Neural crest cell (in vitro differentiated cells): ENCODE measurements at places on chromosomes 3 and 15. TPM values are rescaled to one million over a fixed set of nuclear protein-coding genes. Genes with fewer than 3 reads are reported as not detected.

- no peak for DNase-seq
Observed at GRCh38 chr15:78212546-78213424, 21.6 kb downstream of the ACSBG1 start.

- DNase-seq, result no peak
Observed at GRCh38 chr3:189909573-189909972, 211.1 kb downstream of the P3H2 start.

DNA sequence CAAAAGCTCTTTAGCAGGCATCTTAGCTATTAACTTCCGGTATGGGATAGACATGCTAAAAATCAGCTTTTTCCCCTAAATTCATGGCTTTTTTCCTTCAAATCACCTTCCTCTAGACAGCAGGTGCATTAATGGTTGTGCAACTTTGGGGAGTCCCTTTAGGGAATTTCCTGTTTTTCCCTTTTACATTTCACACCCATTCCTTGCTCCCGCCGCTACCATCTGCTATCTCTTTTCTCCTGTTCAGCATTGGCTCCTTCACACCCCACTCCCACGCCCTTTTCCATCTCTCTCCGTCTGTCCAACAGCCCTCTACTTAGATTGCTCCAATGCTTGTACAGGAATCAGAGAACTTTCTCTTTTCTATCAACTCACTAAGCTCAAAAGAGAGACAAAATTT, 43.4 kb downstream of the FEZF2 start:
- no peak for DNase-seq

DNA sequence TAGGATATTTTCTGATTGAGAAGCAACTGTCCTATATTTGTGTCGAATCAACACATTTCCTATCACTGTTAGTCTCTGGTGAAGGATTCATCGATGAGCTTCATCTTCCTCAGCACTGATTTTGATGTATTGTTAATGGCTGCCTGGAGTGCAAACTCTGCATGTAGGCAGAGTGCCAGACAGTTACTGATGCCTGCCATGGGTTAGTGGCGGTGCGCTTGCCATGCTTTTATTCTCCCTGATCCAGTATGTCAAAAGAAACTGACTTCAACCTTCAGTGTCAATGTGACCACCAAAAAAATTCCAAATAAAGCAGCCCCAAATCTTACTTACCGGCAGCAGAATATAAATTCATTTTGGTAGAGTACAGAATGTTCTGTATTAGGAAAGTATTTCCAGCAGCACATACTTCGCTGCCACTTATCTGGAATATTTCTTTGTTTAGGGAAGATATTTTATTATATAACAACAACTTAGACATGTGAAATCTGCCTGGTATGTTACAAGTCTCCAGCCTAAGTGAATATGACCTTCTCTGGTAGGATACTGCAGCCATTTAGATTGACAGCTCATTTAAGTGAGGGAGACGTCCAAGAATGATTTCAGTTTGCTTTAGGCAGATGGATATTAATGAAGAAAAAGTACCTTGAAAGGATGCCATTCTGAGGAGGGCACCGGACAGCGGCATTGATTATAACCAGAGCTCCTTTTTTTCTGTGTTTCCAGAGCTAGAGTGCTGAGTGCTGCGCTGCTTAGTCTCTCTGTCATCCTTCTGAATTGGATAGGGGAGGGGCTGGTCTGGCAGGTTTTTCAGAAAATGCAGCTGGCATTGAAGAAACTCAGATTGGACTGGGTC, 59.9 kb downstream of the ARHGEF26 start:
- DNase-seq, result no peak

- DNase-seq, result peak; percentile 78
Observed at GRCh38 chr3:45592830-45593707, 1.5 kb upstream of the LIMD1 start.

DNA sequence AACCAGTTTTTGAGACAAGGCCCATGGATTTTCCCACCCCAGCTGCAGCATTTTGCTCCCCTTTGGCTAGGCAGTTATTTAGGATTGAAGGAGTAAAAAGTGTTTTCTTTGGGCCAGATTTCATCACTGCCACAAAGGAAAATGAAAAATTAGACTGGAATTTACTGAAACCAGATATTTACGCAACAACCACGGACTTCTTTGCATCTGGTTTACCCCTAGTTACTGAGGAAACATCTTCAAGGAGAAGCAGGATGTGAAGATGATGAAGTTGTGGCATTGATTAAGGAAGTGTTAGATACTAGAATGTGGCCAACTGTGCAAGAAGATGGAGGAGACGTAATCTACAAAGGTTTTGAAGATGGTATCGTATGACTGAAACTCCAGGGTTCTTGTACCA, 165.2 kb upstream of the MYRIP start:
- no peak for DNase-seq

GRCh38 chr3:52091586-52092270, 35.4 kb upstream of the DUSP7 start:
- no peak for DNase-seq

DNA sequence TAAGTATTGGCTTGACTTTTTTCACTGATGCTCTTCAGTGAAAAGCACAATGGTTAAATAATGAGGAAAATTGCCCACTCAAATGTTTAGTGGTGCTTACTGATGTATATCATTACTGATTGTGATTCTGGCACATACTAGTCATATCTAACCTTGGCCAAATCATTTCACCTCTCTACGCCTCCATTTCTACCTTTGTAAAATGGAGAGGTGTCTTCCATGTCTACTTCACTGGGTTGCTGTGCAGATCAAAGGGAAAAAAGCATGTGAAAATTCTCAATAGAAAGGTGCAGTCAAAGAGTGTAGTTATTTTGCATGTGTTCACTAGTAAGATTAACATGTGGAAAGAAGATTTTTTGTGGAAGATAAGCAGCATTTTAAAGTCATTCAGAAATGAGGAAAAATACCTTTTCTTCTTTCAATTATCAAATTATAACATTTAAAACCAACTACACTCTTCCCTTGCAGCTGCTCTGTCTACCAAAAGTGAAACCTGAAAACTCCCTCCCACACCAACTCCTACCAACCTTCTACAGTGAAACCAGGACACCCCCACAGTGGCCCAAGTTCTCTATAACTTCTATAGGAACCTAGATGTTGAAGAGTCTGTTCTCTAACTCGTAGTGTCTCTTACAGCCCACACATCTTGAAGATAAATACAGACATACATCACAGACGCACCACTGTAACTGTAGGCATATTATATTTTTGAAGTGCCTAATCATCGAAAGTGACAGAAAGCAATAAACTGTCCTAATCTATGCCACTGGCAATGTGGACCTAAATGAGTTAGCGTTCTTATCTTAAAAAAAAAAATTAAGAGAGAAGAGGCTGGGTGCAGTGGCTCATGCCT, 1.4 kb downstream of the CD200R1 start:
- no peak for DNase-seq

GRCh38 chr3:37795431-37796061, 66.1 kb upstream of the CTDSPL start:
- DNase-seq, result no peak

DNA sequence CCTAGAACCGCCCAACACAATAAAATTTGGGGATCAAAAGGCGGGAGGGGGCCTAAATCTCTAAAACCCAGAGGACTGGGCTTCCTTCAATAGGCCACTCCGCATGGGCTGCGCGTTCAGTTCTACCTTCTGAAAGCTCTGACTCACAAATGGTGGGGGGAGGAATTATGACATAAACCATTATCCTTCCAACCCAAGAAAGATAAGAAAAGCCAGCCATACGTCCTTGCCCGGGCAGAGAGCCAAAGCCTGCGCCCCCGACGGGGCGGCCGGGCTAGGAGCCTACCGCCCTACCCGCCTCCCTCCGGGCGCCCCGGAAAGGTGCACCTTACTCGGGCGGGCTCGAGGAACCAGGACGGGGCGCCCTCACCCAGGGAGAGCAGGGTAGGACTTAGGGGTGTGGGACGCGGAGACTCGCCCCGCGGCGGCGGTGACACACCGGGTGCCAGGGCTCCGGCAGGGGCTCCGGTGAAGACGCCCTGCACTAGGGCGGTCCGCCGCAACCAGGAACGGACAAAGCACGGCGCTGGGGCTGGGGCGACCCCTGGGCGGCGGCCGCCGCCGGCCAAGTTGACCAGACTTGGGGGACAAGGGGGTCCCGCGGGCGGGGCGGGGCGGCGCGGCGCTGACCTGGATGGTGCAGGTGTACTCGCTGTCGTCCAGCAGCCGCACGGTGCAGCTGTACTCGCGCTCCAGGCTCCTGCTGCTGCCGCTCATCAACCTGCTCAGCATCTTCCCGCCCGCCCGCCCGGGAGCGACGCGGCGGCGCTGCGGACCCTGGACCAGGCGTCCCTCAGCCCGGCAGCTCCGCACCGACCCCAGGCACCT, 534 bp downstream of the FRMD5 start:
- no peak for DNase-seq

GRCh38 chr3:188361888-188362287, 207.9 kb downstream of the LPP start:
- DNase-seq, result no peak

- DNase-seq, result no peak
Observed at GRCh38 chr15:60554494-60554893, 75.6 kb upstream of the ICE2 start.

- DNase-seq, result no peak
Observed at GRCh38 chr15:81254277-81254915, 57.7 kb downstream of the IL16 start.

DNA sequence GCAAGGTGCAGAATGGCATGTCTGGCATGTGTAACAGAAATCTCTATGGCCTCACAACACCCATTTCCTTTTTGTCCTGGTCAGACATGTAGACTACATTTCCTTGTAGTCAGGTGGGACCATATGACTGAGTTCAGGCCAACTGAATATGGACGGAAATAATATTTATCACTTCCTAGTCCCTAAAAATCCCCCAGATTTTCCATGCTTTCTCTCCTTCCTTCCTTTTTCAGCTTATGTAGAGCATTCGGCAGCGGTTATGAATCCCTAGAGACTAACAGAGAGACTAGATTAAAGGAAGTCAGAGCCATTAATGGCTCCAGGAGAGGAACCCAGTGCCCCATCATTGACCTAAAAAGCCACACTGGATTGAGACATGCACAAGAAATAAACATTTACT, 35.8 kb downstream of the SLC9A9 start:
- no peak for DNase-seq

DNA sequence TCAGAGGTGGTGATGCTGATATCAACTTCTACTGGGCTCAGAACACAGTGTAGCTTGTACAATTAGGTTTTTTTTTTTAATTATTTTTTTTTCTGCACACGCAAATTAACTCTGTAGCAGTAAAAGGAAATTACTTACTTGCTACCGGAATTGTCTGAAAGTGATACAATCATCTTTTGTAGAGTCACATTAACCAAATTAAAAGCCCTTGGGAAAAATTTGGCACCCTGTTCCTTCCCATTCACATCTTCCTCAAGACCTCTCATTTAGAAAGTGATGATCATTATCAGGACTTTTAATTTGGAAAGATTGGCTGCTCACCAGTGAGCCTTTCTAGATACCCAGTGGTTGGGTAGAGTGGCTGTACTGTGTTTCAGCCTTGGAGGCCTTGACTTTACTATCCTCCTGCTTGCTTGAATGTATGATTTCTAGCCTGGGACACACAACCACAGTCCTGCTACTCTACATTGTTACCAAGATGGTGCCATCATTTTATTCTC, 158.3 kb downstream of the ECT2 start:
- DNase-seq, result no peak

GRCh38 chr15:76994001-76994400, 925 bp upstream of the PSTPIP1 start:
- DNase-seq, result no peak

GRCh38 chr15:40782609-40783227, 12.9 kb downstream of the C15orf62 start:
- peak; percentile 37 for DNase-seq

- DNase-seq, result no peak
Observed at GRCh38 chr15:31344823-31345605, 18.4 kb downstream of the KLF13 start.

DNA sequence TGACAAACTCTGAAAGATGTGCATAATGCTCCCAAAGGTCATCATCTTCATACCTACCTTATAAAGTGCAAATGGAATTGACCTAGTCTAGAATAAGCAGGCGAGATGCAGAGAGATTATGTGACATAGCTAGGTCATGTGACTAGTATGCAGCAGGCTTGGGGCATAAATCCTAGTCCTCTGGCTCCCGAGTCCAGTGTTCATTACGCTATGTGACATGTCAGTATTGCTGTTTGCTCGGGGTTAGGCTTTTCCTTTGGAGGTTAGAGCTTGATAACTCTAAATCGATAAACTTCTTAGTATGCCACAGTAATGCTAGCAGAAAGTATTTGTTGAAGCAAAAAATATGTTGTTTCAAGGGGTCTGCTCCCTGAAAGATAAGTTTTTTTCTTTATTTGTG, 481.7 kb upstream of the TPRG1 start:
- DNase-seq, result no peak

DNA sequence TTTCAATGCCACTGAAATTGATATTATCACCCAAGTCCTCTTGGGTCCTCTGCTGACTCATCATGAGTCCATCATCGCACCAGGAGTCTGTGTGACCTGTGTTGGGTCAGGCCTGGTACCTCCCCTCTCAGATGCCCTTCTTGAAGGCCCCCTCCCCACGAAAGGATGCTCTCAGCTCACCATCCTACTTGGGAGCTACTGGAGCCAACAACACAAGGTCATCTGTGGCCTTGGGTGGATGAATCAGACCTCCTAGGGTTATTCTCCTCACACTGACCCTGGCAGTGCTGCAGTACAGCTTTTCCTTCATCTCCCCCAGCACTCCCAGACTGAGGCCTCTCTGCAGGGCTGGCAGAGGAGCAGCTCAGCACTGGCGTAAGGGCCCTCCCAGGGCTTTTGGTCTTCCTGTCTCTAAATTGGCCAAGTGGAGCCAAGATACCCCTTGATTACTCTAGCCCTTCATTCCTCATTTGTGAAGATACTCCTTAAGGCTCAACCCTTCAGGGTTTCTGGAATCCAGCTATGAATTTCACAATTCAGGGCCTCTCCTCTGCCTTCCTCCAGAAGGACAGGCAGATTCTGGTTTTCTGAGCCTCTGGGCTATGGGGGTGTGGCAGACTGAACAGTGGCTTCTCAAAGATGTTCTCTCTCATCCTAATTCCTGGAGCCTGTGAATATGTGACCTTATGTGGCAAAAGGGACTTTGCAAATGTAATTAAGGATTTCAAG, 80.7 kb upstream of the GSK3B start:
- DNase-seq, result no peak

GRCh38 chr3:54797111-54797510, 130.7 kb downstream of the LRTM1 start:
- no peak for DNase-seq

- no peak for DNase-seq
Observed at GRCh38 chr3:135213822-135214221, 418.8 kb downstream of the EPHB1 start.

GRCh38 chr3:23749609-23750008, 56.1 kb upstream of the UBE2E1 start:
- DNase-seq, result no peak

WDR72 gene
- total RNA-seq, result 1.7 and 2.5 TPM in 2 replicates

GNAT1 gene
- total RNA-seq, result not detected in 2 replicates

MCF2L2 gene
- total RNA-seq, result 1.5 and 2.1 TPM in 2 replicates

PARP6 gene
- total RNA-seq, result 83.2 and 88.9 TPM in 2 replicates

GALNT15 gene
- not detected in 2 replicates for total RNA-seq

TRH gene
- 0.36 and 0.61 TPM in 2 replicates for total RNA-seq

GABRR3 gene
- total RNA-seq, result not detected in 2 replicates

CMTM8 gene
- 4.4 TPM in 2 replicates for total RNA-seq

ZNF660 gene
- total RNA-seq, result 26.1 and 29.8 TPM in 2 replicates

AGBL1 gene
- total RNA-seq, result 0.05 and 0.07 TPM in 2 replicates

UNC45A gene
- 65.4 and 73.8 TPM in 2 replicates for total RNA-seq

FANCD2 gene
- 65.4 and 67.9 TPM in 2 replicates for total RNA-seq

CFAP92 gene
- 8.7 and 8.8 TPM in 2 replicates for total RNA-seq
